ENCODE measurements at places on chromosomes 7 and 10.

DNA sequence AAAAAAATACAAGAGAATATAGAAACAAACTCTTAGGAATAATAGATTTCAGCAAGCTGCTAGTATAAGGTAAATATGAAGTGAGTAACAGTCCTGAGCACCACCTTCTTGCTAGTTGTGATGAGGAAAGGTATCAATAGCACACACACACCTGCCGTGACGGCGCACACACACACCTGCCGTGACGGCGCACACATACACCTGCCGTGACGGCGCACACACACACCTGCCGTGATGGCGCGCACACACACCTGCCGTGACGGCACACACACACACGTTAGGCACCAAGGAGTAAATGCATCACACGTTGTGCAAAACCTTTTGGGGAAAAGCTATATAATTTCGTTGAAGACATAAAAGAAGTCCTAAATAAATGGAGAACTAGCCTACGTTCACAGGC lies 4.7 kb upstream of the JAKMIP3 start:
- DNase-seq, result no peak

DNA sequence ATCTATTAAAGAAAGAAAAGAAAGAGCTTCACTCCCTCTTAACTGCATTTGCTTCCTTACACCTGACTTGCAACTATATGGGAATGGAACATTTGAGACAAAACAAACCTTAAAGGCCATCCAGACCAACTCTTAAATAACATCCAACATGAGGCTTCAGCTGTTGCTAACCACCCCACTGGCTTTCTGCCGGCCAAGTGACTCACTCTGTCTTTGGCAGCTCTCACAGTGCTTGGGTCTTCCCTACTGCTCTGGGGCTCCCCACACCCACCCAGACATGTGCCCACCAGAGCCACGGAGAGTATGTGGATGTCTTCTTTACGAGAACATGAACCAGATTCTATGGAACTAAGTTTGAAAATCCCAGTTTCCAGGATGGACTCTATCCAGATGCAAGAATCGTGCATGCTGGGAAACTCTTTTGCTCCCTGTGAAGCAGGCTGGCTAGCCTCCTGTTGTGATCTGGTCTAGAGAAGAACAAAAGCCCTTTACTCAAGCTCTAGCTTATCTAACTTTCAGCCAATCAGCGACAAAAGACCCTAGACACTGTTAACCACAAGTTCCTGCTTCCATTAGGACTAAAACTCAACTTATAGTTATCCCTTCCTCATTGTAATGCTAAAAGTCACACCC lies 245.7 kb downstream of the TCERG1L start:
- DNase-seq, result no peak

GRCh38 chr7:158706273-158706704 lies 1.7 kb upstream of the NCAPG2 start:
- DNase-seq, result no peak

GRCh38 chr7:490461-491291 lies 29.0 kb downstream of the PDGFA start:
- no peak for DNase-seq

DNA sequence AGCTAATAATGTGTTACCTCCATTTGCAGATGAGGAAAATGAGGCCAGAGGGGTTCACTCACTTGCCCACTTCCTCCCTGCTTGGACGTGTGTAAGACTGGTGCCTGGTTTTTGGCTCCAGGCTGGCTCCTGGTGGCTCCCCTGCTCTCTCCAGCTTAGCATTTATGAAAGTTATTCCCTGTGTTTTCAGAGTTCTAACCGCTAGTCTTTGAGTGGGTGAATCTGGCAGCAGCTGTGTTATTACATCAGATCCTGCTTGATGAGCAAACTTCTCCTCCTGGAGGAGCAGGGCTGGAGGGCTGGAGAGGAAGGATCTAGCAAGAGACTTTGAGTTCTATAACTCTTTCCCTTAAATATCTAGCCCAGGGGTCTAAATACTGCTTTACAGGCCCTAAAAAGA lies 80.9 kb upstream of the AGBL3 start:
- no peak for DNase-seq

- no peak for DNase-seq
Measured at GRCh38 chr10:3720228-3721019, 64.6 kb downstream of the KLF6 start.

- DNase-seq, result no peak
Measured at GRCh38 chr10:846126-846685, 85.3 kb downstream of the LARP4B start.

GRCh38 chr10:5594271-5595049 lies 69.7 kb downstream of the CALML3 start:
- no peak for DNase-seq

- DNase-seq, result no peak
Measured at GRCh38 chr7:15719311-15719710, 32.8 kb upstream of the MEOX2 start.

DNA sequence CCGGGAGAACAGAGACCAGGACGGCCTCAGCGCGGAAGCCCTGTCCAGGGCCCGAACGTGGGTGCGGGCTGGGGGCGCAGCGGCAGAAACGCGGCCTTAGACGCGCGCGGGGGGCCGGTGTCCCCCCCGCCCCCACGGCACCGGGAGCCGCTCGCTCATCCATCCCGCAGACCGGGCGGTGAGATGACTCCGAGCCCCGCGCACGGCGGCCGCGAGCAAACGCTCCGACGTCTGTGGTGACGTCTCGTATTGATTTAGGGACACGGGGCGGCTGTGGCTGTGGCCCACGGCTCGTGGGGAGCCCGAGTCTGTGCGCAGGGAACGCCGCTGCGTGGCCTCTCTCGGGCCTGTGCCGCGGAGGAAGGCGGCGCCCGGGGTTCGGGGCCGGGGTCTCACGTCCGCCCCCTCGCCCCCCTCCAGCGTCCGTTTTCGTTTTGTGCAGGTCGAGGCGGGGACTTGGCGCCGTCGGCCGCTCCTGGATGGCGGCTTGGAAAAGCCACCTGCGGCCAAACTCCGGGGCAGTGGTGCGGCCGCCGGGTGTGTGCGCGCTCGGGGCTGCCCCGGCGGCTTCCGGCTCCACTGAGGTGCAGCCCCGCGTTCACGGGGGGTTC lies 1.0 kb upstream of the NKX6-2 start:
- no peak for DNase-seq

DNA sequence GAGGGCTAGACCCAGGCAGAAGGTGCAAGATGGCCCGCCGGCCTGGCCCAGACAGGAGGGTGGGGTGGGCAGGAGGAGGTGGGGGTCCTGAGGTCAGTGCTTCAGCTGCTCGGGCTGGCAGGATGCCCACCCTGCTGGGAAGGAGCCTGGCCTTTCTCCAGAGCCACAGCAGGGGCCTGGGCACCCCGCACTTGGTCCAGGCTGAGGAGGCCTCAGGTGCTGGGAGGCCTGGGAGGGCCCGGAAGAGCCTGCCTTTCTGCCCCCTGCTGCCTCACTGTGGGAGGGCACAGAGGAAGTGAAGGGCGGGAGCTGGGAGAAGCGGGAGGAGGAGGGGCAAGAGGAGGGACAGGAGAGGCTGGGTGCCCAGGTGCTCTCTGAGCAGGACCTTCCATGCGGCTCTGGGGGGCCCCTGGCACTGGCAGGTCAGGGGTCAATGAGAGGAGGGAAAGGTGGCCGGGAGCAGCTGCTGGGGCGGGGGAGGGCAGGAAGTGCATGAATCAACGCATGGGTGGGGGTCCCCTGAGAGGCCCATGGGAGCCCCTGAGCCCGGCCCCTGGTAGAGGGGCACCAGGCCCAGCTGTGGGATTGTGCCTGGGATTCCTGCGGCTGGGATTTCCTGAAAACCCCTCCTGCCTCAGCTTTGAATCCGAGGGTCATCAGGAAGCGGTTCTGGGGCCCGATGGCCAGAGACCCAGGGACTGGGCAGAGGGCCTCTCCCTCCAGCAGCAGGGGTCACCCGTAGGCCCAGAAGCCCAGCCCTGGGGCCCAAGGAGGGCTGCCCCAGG lies 49.9 kb downstream of the PWWP2B start:
- DNase-seq, result peak; percentile 65

GRCh38 chr7:101728128-101728527 lies 89.3 kb upstream of the CUX1 start:
- DNase-seq, result no peak

DNA sequence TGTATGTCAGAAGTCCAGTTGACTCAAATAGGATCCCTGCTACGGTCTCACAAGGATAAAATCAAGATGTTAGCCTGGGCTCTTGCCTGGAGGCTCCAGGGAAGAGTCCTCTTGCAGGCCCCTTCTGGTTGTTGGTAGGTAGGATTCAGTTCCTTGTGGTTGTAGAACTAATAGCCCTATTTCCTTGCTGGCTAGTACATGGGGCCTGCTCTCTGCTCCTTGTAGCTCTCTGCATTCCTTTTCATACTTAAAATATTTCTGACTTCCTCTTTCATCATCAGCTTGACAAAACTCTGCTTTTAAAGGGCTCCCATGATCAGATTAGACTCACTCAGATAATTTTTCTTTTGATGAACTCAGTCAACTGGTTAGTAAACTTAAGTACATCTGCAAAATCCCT lies 756.7 kb downstream of the GATA3 start:
- no peak for DNase-seq

GRCh38 chr10:48683868-48684267 lies 805 bp upstream of the WDFY4 start:
- DNase-seq, result no peak

GRCh38 chr7:45446195-45446944 lies 127.8 kb upstream of the ADCY1 start:
- DNase-seq, result no peak
